ENCODE measurements at places on chromosomes 5 and 9. TPM values are rescaled to one million over a fixed set of nuclear protein-coding genes. Genes with fewer than 3 reads are reported as not detected.
A peak's percentile ranks its signal among the peaks of the same experiment; 100 is the strongest.

- peak; percentile 68 for DNase-seq
Observed at GRCh38 chr9:112380825-112381221, 915 bp downstream of the HSDL2 start.

- DNase-seq, result no peak
Observed at GRCh38 chr9:78439866-78440830, 143.2 kb downstream of the PSAT1 start.

DNA sequence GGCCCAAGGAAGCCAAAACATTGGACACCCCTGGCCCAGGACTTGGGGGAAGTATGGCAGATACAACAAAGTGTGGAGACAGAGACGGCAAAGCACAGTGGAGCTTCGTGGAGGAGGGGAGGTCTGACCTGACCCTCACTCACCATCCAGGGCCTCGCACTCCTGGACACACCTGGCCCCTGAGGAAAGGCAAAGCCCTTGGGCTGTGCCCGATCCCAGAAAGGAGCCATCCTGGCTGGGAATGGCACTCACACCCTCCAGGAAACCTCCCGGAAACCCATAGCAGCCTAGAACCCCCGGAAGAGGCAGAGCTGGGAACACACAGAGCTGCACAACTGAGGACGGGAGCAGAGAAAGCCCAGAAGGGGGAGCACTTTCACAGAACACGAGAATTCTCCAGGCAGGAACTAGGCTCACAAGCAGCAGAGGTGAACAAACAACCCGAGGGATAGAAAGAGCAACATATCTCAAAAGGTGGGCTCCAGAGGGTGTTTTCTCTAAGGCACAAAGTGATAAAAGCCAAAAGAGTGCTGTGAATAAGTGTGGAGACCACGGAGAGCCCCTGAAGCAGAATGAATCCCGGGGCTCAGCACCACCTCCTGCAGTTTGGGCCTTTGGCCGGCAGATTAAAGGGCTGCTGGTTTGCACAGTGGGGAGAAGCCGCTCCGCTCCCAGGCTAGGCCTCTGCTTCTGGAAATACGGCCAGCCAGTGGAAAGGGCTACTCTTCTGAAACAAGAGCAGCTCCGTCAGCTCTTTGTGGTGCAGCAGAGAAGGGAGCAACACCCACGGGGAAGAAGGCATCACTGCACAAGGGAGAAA lies 108.2 kb downstream of the UBE2R2 start:
- peak; percentile 76 for DNase-seq

- DNase-seq, result no peak
Observed at GRCh38 chr9:80501635-80502034, 929.9 kb downstream of the TLE4 start.

DNA sequence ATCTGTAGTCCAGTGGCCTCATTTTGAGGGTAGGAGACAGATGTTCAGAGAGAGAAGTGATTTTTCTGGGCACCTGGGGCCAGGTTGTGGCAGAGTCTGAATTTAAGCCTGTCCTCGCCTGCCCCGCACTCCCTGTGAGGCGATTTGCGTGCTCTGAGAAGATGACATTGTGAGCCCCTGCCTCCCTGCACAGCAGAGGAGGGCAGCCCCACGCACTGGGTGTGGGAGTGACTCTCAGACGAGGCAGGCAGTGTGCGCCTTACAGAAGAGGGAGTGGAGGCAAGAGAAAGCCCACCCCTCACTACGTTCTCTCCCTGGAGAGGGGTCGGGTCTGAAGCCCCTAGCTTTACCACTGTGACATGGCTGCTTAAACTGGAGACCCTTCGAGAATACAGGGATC lies 35.7 kb downstream of the IRX4 start:
- DNase-seq, result no peak

GRCh38 chr5:179923436-179923835 lies 15.7 kb upstream of the TBC1D9B start:
- no peak for DNase-seq

PTPRD gene
- total RNA-seq, result not detected

PPP2R2B gene
- 0.12 TPM for total RNA-seq

Measured in activated CD4-positive, alpha-beta T cell treated with anti-CD3 and anti-CD28 coated beads, Interleukin-2, amount 10 ng/mL, durations not matched to agents 24 days and 14 days (primary cell).